ENCODE measurements at places on chromosomes 3 and 15.

DNA sequence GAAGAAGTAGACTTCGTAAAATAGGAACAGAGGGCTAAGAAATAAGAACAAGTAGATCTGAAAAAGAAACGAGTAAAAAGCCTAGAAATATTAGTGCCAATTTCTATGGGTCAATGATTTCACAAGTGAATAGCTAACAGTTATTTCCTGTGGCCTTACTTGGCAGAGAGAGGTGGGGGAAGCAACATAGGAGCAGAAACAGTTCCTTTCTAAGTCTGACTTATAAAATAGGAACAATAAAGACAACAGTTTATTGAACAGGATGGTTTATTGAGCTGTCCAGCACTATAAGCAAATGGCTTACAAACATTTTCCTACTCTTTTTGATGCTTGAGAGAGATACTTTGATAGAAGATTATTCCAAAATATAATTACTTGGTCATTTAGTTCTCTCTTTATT is 37.9 kb downstream of the AGTR1 start:
- no peak overlapping the region for H3K4me3 ChIP-seq
- H3K27ac ChIP-seq, result no peak overlapping the region
- H3K27me3 ChIP-seq, result no peaks in the 10 kb centered on the region
- H3K36me3 ChIP-seq, result no peaks in the 10 kb centered on the region
- no peak for DNase-seq
- no peaks in the 10 kb centered on the region for H3K4me1 ChIP-seq

- H3K4me3 ChIP-seq, result no peak overlapping the region
- H3K4me1 ChIP-seq, result no peaks in the 10 kb centered on the region
- no peak overlapping the region for H3K27ac ChIP-seq
- DNase-seq, result no peak
Measured at GRCh38 chr3:124941771-124942170, 7.2 kb upstream of the MUC13 start.

DNA sequence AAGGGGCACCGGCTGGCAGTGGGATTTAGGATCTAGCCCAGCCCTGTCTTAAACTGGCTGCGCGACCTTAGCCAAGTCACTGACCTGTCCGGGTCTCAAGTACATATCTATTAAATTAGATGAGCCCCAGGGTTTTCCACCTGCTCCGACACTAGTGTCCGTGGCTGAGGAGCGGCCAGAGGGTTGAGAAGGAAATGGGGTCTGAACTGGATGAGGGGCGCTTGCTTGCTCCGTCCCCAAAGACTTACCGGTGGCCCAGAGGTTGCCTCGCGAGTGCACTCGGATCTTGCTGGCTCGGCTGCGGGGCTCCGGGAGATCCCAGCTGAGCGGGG is 285 bp downstream of the NMB start:
- H3K36me3 ChIP-seq, result peaks cover 11% of the 10 kb centered on the region
- no peaks in the 10 kb centered on the region for H3K27me3 ChIP-seq
- no peak for DNase-seq

DNA sequence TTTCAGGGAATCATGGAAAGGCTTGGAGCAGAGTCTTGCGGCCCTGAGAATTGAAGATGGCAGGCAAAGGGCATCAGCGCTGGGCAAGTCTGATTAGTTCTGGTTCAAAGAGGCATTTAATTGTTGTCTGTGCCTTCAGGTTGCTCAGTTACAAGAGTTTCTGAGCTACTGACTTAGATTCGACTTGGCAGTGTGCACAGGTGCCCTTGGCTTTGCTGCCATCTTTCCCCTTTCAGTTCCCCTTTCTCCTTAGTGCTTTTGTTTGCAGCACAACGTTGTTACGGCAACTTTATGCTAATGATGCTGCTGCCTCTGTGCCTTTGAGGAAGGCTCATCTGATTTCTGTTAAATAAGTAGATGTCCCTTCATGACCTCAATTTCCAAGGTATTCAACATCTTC is 12.5 kb downstream of the P2RY14 start:
- no peaks in the 10 kb centered on the region for H3K36me3 ChIP-seq
- no peaks in the 10 kb centered on the region for H3K27me3 ChIP-seq
- H3K4me1 ChIP-seq, result peaks cover 28% of the 10 kb centered on the region
- DNase-seq, result no peak
- no peak overlapping the region for H3K27ac ChIP-seq

DNA sequence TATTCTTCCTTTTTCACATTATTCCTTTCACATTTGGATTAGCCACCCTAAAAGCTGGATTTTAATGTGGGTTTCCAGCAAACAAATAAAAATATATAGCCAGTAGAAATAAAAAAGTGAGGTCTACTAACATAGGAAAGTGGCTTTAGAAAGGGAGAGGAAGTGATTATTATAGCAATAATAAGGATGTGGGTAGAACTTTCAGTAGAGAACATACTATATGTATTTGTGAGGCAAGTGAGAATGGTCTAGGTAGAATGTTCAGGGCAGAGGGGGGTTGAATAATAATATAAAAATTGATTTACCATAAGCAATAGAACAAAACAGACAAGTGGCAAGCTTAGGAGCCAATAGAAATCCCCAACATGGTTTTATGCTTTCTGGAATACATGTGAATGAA is 88.6 kb downstream of the NR1I2 start:
- H3K36me3 ChIP-seq, result peaks cover 8% of the 10 kb centered on the region
- DNase-seq, result no peak
- no peak overlapping the region for H3K4me3 ChIP-seq
- H3K27ac ChIP-seq, result no peak overlapping the region
- no peaks in the 10 kb centered on the region for H3K27me3 ChIP-seq
- H3K4me1 ChIP-seq, result peaks cover 6% of the 10 kb centered on the region

DNA sequence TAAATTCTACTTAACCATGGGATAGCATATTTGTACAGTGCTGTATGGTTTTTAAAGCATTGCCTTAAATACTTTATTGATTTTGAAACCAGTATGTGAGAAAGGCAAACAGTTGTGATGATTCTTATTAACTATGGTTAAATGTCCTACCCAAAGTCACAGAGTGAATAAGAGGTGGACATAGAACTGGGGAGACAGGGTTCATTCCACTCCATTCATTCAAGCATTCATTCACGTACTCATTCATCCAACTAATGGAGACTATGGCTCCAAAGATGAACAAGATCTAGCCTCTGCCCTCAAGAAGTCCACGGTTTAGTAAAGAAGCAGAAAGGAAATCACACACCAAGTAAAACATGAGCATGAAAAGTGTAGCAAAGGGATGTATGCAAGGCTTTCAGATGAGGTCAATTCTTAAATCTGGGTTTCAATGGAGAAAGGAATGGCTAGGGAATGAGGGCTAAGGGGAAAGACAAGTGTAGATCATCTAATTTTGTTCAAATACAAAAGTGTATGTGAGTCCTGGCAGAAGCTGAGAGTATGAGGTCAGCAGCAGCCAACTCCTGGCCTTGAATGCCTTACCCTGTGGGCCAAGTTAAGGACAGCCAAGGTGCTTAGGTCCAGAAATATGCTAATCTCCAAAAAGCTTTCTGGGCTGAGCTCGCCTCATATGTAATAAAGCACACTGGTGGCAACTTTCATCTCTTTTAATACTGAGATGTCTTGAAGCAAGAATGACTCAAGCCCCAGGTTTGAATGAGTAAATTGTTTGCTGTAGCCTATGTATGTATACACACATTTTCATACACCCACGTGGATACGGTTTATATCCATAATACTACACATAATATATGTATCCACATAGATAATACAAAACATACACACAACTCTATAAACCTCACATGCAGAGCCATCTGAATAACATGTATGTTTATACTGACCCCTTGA is 4.3 kb downstream of the TNIK start:
- H3K27ac ChIP-seq, result no peak overlapping the region
- peaks cover 30% of the 10 kb centered on the region for H3K4me1 ChIP-seq
- peaks cover 8% of the 10 kb centered on the region for H3K36me3 ChIP-seq
- DNase-seq, result no peak
- no peaks in the 10 kb centered on the region for H3K27me3 ChIP-seq

DNA sequence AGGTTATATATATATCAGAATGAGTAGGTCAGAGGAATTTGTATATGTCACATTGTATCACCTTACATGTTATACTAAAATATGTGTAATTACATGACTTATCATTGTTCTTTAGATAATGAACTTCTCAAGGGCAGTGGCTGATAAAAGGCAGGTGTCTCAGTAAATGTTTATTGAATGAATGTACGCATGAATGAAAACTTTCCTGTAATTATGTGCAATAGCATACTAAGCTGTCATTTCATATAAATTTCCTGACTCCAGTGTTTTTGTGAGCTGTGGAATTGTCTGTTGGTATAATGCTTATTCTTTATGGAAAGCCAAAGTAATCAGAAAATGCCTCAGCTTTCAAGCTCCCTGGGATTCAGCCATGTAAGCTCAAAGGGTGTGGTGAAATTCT is 4.2 kb downstream of the TBC1D23 start:
- peaks cover 43% of the 10 kb centered on the region for H3K4me1 ChIP-seq
- DNase-seq, result no peak
- no peak overlapping the region for H3K27ac ChIP-seq
- H3K36me3 ChIP-seq, result peaks cover 2% of the 10 kb centered on the region

DNA sequence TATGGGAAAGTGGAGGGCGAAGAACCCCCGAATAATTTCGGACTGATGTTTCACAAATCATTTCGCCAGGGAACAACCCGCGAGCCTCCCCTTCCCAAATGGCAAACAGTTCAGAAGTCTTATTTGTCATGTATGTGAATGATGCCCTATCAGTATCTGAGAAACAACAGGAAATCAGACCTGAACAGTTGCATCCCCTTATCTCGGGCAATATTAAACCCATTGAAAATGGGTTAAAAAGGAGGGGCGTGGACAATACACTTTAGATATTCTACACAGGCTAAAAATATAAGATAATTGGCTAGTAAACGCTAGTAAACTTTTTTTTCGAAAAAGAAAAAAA is 1003.3 kb upstream of the NR2F2 start:
- no peaks in the 10 kb centered on the region for H3K4me1 ChIP-seq
- no peaks in the 10 kb centered on the region for H3K36me3 ChIP-seq
- H3K27me3 ChIP-seq, result peaks cover 18% of the 10 kb centered on the region
- H3K4me3 ChIP-seq, result no peak overlapping the region
- no peak for DNase-seq

GRCh38 chr3:140416666-140417065 is 261.2 kb upstream of the TRIM42 start:
- H3K27ac ChIP-seq, result no peak overlapping the region
- DNase-seq, result no peak
- no peaks in the 10 kb centered on the region for H3K27me3 ChIP-seq
- no peak overlapping the region for H3K4me3 ChIP-seq

DNA sequence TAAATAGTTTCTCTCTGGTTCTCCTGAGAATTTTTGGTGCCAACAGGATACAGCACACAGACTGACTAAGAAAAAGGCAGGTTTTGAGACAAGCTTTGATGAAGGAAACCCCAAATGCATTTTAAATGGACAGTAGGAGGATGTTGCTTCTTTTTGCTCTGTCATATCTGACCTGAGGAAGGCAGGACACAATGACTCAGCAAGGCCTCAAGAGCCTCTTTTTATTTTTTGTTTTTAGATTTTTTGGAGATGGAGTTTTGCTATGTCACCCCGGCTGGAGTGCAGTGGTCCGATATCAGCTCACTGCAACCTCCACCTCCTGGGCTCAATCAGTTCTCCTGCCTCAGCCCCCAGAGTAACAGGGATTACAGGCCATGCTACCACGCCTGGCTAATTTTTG is 16.9 kb upstream of the KNG1 start:
- no peak overlapping the region for H3K4me3 ChIP-seq
- peaks cover 24% of the 10 kb centered on the region for H3K27me3 ChIP-seq
- H3K27ac ChIP-seq, result no peak overlapping the region
- DNase-seq, result no peak
- H3K36me3 ChIP-seq, result no peaks in the 10 kb centered on the region
- H3K4me1 ChIP-seq, result peaks cover 10% of the 10 kb centered on the region

- no peak overlapping the region for H3K27ac ChIP-seq
- no peaks in the 10 kb centered on the region for H3K36me3 ChIP-seq
- peaks cover 9% of the 10 kb centered on the region for H3K27me3 ChIP-seq
- no peak overlapping the region for H3K4me3 ChIP-seq
Measured at GRCh38 chr3:127473244-127474024, 117.1 kb downstream of the TPRA1 start.

GRCh38 chr15:25875566-25875965 is 12.4 kb upstream of the ATP10A start:
- H3K4me3 ChIP-seq, result no peak overlapping the region
- H3K4me1 ChIP-seq, result no peaks in the 10 kb centered on the region
- H3K36me3 ChIP-seq, result no peaks in the 10 kb centered on the region
- DNase-seq, result no peak

- no peaks in the 10 kb centered on the region for H3K27me3 ChIP-seq
- H3K27ac ChIP-seq, result no peak overlapping the region
- no peak overlapping the region for H3K4me3 ChIP-seq
- DNase-seq, result no peak
- peaks cover 9% of the 10 kb centered on the region for H3K4me1 ChIP-seq
Measured at GRCh38 chr15:58444658-58445332, 13.0 kb downstream of the LIPC start.

DNA sequence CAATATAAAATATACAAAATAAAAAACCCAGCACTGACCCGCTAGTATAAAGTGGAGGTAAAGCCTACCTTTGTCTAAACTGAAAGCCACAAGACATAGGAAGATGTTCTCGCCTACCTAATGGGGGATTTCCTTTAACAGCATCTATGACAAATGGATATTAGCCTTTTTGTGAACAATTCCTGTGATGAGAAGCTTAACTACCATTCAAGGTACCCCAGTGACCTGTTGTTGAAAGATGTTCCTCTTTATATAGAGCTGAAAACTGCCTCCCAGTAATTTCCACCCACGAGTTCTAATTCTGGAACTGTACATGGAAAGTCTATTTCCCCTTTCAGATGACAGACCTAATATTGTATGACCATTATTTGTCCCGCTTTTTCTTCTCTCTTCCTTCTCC is 109.8 kb upstream of the RASGRP1 start:
- H3K27ac ChIP-seq, result peak overlapping the region; percentile 1
- no peak overlapping the region for H3K4me3 ChIP-seq
- H3K36me3 ChIP-seq, result peaks cover 19% of the 10 kb centered on the region

GRCh38 chr15:42444415-42445063 is 46.4 kb downstream of the ZNF106 start:
- H3K4me1 ChIP-seq, result no peaks in the 10 kb centered on the region
- H3K27ac ChIP-seq, result no peak overlapping the region
- no peak overlapping the region for H3K4me3 ChIP-seq
- H3K27me3 ChIP-seq, result no peaks in the 10 kb centered on the region
- H3K36me3 ChIP-seq, result peaks cover 45% of the 10 kb centered on the region

- H3K4me3 ChIP-seq, result no peak overlapping the region
- H3K4me1 ChIP-seq, result no peaks in the 10 kb centered on the region
- H3K27me3 ChIP-seq, result no peaks in the 10 kb centered on the region
- no peak overlapping the region for H3K27ac ChIP-seq
- no peak for DNase-seq
- no peaks in the 10 kb centered on the region for H3K36me3 ChIP-seq
Measured at GRCh38 chr3:13611221-13611620, 62.3 kb downstream of the FBLN2 start.

Measured in activated CD4-positive, alpha-beta memory T cell treated with anti-CD3 and anti-CD28 coated beads, Interleukin-2, amount 10 ng/mL, durations not matched to agents 7 days and 5 days (primary cell).